ENCODE measurements at places on chromosomes 11 and 22.

DNA sequence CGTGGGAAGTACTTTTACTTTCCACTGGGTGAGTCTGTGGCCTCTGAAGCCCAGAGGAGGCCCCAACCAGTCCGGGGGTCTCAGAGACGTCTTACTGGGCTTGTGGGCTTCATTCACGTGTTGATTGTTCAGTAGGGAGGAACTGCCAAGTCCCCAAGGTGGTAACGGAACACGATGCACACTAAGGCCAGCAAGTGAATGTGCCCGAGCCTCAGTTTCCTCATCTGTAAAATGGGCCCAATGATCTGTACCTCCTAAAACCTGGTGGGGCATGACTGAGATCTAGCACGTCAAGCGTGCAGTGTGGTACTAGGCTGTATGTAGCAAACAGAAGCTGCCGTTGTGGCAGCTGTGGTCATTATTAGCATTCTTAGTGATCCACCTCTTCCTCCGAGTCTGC, 499.1 kb downstream of the MN1 start:
- no peak for DNase-seq

- peak; percentile 93 for DNase-seq
Observed at GRCh38 chr11:6357222-6357621, 33.1 kb upstream of the SMPD1 start.

DNA sequence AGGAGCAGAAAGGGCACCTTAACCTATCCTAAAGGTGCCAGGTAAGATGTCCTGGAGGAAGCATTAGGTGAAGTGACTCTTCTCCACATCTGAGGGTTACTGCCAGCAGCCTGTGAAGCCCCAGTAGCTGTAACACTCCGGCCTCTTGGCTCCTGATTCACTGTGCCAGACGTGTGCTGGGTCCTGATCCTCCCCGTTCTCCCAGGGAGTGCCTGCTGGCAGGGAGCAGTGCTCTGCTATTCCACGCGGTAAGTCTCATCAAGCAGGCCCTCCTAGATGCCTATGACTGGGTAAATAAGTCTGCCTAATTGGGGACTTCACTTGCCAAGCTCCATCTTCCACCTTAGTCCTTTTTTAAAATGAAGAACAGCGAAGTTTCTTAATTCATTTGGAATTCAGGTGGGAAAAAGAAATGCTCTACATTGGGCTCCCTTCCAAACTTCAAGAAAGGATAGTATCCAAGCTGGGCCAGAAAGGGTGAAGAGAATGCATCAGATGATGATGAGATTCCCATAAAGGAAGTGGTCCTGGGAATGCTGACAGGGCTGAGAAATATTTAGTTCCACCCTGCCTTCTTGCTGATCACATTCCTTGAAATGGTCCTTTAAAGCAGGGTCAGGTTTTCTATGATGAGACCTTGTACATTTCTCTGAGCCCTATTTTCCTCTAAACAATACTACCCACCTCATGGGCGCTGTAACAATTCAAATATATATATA, 188.0 kb downstream of the MAML2 start:
- DNase-seq = peak; percentile 50

- no peak for DNase-seq
Observed at GRCh38 chr22:25748140-25748539, 6.2 kb downstream of the MYO18B start.

DNA sequence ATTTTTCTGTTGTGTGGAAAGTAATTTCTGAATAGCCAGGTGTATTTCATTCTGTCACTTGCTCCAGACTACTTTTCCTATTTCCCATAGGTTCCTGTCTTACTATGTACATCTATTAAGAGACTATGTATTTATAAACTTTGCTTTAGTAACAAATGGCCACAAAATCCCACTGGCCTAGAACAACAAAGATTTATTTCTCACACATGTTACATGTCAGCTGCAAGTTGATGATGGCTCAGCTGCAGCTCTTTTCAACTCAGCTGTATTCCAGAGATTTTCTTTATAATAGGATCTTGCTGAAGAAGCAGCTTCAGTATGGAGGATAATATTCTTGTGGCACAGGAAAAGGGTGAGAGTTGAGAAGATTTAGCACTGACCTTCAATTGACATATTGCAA, 539.6 kb upstream of the LRRC4C start:
- no peak for DNase-seq
